WERI-Rb-1 (cell line): ENCODE measurements at places on chromosomes 2 and 18.

- no peak for DNase-seq
Measured at GRCh38 chr18:33900638-33901037, 322.6 kb downstream of the ASXL3 start.

- DNase-seq: no peak
Measured at GRCh38 chr18:54924948-54925347, 34.3 kb downstream of the CCDC68 start.

DNA sequence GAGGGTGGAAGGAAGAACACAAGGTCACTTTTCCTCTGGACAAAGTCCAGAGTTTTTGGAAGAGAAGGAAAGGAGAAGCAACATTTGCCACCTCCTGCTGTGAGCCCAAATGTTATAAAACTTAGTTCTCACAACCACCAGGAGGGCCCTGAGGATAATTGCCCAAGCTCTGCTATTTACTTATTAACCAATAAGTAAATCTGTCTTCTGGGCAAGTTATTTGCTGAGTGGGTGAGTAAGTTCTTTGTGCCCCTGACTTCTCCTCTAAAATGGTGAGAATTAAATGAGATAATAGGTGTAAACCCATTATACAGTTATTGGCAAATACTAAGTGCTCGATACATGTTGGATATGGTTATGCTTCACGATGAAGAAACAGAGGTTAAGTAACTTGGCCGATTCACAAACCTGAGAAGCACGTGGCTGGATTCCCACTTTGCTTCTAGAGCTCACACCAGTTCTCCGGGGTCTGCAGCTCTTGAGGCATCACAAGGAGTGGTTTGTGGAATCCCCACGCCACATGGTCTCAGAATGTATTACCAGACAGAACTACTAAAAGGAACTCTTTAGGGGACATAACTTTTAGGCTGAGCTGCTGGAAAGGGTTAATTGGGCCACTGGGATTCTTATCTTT, 164.1 kb downstream of the MYCN start:
- no peak for DNase-seq

- DNase-seq: no peak
Measured at GRCh38 chr2:8193146-8193545, 488.7 kb upstream of the ID2 start.

- DNase-seq: no peak
Measured at GRCh38 chr2:190881084-190881597, 520 bp downstream of the GLS start.

GRCh38 chr2:39024833-39025232, 96.0 kb downstream of the SOS1 start:
- DNase-seq: no peak

- DNase-seq: peak; percentile 21
Measured at GRCh38 chr2:176637486-176638166, 368.4 kb downstream of the MTX2 start.

DNA sequence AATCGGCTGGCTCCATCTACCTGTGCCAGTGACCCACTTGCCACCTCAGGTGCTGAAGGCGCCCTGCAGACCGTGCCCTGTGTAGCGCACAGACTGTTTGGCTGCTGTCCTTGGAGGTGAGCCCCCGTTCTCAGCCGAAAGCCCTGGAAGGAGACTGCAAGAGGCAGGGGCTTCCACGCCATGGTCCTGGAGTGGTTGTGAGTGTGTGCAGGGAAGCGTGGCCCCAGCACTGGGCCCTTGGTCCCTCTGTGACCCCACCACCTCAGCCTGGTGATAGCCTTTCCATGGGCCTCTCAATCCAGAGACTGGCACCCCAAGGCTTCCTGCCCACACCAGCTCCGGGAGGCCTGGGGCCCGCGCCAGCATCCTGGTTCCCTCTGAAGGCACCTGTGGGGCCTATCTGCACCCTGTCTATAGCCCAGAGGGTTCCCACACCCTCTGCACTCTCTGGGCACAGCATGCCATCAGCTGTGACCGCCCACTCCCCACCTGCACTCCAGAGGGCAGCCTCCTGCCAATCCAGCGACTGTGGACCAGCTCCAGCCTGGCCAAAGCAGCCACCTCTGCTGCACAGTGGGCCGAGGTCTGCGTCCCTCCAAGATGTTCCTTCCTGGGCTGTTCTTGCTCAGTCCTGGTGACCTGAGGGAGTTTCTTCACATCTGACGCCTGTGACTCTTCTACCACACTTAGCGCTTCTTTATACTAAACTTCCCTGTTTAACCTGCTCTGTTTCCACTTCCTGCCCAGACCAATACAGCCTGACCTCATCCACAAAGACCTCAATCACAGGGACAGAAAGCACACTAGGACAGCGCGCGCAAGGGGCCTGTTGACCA, 109.5 kb downstream of the EIPR1 start:
- DNase-seq: no peak

GRCh38 chr18:13616525-13617035, 109.8 kb downstream of the FAM210A start:
- DNase-seq: no peak

GRCh38 chr2:100247256-100248043, 74.9 kb downstream of the LONRF2 start:
- DNase-seq: no peak

DNA sequence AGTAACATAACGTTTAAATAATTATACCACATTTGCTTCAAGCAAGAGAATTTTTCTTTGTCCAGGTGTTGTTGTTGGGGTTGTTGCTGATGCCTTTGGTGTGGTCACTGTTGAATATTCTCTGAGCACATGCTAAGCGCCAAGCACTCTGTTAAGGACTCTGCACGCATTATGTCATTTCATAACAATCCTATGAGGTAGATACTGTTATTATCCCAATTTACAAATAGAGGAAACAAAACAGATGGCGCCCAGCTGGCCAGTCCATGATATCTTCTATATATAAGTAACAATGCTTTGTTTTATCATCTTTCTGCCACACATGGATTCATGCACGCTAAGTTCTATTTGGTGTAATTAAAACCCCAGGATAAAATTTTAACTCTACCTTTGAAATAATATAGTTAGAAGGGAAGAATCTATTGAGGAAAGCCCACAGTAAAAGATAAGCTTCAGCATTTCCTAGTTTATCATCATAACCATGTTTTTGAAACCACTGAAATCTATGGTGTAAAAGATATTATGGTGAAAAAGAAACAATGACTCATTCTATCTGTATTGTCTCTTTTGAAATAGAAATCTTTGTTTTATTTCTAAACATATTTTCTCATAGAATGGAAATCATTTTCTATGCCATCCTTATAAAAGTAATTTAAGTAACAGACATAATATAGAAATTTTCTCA, 199.7 kb downstream of the PID1 start:
- DNase-seq: no peak

DNA sequence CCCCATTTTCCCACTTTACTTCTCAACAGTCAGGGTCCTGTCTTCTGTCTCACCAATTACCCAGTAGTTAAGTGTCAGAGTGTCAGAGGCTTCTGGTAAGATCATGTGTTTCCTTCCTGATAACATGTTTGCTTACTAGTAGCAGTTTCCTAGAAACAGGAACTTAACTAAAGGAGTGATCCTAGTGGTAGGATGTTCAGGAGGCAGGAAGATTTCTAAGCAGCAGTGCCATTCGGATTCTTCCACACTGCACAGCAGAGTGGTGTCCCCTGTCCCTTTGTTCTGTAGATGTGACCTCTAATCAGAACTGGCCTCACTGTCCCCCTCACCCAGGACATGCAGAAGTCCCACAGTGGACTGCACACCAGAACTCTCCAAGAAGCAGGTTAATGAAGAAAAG, 221.8 kb upstream of the OSR1 start:
- no peak for DNase-seq

GRCh38 chr2:29025711-29026110, 44.6 kb downstream of the TOGARAM2 start:
- no peak for DNase-seq

- no peak for DNase-seq
Measured at GRCh38 chr2:68742626-68743415, 8.2 kb downstream of the ARHGAP25 start.

DNA sequence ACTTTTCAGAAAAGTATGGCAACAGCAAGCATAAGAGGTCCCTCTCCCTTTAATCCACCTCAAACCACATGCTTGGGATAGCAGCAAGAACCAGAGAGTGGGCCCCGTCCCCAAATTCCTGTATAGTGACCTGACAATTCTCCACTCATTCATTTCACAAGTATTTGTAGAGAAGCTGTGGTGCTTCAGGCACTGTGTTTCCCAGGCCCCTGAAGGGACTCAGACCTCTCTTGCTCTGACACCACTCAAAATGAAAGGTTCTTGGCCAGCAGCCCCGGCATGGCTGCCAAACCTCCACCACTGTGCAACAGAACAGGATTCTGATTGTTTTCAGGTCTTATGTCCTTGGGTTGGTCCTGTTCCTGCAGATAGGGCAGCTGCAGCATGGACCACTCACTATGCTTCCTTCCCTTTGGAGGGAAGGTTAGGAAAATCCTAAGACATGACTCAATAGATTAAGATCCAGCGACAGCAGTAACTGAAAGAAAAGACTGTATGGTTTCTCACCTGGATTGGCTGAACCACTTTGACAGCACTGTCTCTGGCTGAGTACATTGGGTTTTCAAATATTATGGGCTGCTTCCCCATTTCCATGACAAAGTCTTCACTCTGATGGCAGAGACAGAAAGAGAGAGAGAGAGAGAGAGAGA, 67.6 kb downstream of the DHRS9 start:
- DNase-seq: no peak

DNA sequence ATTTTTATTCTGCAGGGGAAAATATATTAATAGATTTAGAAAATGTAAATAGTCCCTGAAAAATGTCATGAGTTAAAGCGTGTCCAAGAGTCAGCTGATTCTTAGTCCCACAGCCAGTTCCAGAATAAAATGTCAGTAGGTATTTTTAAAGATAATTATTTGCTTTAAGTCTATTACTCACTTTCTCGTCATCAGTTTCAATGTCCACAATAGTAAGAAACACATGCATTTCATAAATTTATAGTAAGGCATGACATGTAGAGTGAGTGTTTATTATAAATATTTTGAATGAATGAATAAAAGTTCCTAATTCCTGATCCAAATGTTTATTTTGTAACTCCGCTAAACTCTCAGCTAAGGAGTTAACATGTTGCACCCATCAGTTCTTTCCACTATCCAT, 1044.0 kb upstream of the PIK3C3 start:
- no peak for DNase-seq

- no peak for DNase-seq
Measured at GRCh38 chr2:176558574-176559140, 289.4 kb downstream of the MTX2 start.

DNA sequence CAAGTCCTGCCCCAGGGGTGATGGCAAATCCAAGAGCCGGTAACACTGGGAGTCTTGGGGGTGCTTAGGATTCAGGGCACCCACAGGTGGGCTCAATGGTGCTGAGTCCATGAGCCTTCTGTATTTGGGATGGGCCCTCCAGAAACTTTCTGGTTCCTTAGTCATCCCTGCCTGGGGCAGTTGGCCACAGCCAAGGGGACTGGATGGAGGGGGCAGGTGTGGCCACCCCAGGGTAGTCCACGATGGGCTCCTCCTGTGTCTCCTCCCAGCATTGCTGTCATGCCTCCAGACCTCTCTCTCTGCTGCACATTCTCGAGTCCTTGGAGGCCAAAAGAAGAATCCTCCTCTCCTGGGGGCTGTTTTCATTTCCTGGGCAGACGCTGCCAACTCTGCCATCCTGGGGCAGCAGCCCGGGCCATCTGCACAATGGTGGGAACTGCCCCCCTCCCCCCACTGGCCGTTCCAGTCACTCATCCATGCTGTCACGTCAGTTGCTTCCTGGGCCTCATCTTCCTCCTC, 158.0 kb upstream of the TWIST2 start:
- DNase-seq: no peak

DNA sequence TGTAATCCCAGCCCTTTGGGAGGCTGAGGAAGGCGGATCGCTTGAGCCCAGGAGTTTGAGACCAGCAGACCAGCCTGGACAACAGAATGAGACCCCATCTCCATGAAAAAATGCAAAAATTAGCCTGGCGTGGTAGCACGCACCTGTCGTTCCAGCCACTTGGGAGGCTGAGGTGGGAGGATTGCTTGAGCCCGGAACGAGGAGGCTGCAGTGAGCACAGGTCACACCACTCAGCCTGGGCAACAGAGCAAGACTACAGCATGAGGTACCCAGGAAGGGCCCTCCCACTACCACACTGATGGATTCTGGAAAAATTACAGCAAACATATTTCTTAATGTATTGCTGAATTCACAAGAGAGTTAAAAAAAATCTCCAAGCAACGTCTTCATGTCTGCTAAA, 56.3 kb upstream of the HPCAL1 start:
- DNase-seq: no peak

GRCh38 chr18:77063260-77063659, 69.3 kb downstream of the MBP start:
- DNase-seq: no peak

GRCh38 chr2:227884511-227884947, 13.1 kb downstream of the DAW1 start:
- DNase-seq: peak; percentile 79

DNA sequence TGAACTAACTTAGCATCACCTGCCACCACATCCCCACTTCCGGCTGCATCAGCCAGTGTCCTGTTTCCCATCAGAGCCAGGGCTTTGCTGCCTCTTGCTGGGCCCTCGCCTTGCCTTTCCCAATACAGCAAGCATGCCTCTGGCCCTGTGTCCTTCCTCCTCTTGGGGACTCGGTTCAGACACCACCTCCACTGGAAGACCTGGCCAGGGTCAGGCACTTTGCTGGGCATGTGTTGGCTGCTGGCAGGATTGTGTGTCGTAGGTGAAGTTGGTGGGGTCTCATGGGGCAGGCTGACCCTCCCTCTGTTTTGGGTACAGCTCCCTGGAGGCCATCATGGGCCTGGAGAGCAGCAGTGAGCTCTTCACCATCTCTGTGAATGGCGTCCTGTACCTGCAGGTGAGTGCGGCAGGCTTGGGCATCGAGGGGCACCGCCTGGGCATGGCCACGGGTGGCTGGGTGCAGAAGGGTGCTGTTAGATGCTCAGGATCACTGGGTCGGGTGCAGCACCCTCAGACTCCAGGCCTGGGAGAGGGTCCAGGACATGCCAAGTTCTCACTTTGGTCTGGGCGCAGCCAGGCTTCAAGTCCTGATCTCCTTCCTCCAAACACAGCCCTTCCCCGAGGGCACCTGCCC, 6.6 kb downstream of the ERFE start:
- DNase-seq: no peak

DNA sequence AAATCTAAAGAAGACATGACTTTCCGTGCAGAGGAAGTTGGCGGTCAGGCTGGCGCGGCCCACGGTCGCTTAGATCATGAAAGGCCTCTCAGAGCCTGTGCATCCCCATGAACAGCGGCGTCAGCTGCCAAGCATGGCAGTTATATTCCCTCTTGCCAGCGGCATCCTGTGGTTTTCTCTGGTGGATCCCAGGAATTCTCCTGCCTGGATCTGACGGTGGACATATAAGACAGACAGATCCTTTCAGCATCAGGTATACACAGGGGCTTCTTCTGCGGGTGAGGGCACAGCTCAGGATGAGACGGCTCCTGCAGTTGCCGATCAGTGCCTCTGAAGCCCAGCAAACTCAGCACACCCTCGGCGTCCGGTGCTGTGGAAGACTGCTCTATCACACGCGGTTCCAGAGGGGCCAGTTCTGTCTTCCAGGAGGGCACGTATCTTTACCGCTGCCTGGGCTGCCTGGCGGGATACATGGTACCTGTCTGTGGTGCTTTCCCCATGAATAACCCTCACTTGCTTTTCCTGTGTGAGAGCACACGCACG, 157.8 kb downstream of the LDLRAD4 start:
- no peak for DNase-seq

- DNase-seq: peak; percentile 73
Measured at GRCh38 chr2:34365932-34366331, 766.8 kb upstream of the FAM98A start.

- no peak for DNase-seq
Measured at GRCh38 chr18:38619129-38619528, 1053.5 kb upstream of the CELF4 start.
